Activated CD4-positive, alpha-beta memory T cell treated with anti-CD3 and anti-CD28 coated beads, Interleukin-2, amount 10 ng/mL, durations not matched to agents 7 days and 5 days (primary cell): ENCODE measurements at places on chromosomes 3 and 15. TPM values are rescaled to one million over a fixed set of nuclear protein-coding genes. Genes with fewer than 3 reads are reported as not detected.

Gene TJP1
- not detected for total RNA-seq

Gene SGO1
- 38.3 TPM for total RNA-seq

Gene AP3B2
- total RNA-seq = not detected

Gene CALML4
- 12.9 TPM for total RNA-seq

Gene BCHE
- not detected for total RNA-seq

Gene ARGFX
- total RNA-seq = not detected

Gene MRPS11
- 50.3 TPM for total RNA-seq

DNA sequence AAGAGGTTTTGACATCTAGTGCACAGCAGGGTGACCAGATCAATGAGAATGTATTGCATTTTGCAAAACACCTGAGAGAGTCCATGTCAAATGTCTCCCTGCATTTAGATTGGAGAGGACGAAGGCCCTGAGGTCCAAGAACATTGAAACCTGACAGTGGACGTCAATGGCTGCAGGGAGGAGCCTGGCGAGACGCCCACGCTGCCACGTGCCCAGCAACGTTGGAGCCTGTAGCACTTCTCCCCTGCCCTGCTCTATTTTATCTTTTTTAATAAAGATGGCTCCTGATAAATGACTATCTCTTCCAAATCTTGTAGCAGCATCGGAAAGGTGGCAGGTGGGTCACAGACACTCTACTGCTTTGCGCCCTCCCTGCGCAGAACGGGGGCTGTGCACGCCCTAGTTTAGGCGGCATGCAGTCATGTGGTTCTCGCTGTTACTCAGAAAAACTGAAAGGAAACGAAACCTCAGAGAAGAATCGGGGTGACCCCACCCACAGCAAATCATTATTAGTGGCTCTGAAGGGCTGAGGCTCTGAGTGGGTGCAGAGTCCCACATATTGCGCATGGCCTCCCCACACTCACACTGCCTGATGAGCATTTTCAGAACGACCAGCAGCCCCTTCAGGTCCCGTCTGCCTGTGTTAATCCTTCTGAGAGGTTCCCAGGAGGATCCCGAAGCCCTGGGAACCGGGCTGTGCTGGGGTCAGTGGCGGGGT, 62.5 kb upstream of the TAMM41 start:
- peak overlapping the region; percentile 14 for H3K27ac ChIP-seq
- no peak overlapping the region for H3K4me3 ChIP-seq
- no peaks in the 10 kb centered on the region for H3K27me3 ChIP-seq
- H3K4me1 ChIP-seq = peaks cover 19% of the 10 kb centered on the region
- no peaks in the 10 kb centered on the region for H3K36me3 ChIP-seq

DNA sequence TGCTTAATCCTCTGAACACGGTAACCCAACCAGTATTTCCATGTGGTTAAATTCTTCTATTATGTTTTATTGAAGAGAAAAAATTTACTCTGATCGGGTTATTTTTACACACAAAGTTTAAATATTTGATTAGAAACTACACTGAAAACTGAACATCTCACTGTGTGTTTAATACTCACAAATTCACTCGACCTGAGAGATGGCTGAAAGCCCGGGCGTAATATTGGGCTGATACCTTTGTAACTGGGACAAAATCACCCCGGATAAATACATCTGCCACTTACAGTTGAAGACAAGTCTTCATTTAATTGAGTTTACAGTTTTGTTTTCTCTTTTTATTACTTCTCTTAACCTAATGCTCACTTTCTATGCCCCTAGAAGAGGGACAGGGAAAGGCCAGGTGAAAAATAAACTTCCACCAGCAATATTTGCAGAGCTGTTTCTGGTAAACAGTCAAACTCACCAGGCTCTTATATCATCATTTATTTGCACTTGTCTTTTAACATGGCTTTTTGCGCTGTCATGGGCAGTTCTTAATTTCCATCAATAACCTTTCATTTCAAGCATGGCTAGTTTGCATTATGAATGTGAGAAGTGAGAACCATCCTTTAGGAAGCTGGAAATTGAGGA, 145.6 kb upstream of the TMCO5A start:
- no peaks in the 10 kb centered on the region for H3K36me3 ChIP-seq
- no peaks in the 10 kb centered on the region for H3K4me1 ChIP-seq
- DNase-seq = no peak
- no peak overlapping the region for H3K4me3 ChIP-seq
- H3K27ac ChIP-seq = no peak overlapping the region
- H3K27me3 ChIP-seq = no peaks in the 10 kb centered on the region

DNA sequence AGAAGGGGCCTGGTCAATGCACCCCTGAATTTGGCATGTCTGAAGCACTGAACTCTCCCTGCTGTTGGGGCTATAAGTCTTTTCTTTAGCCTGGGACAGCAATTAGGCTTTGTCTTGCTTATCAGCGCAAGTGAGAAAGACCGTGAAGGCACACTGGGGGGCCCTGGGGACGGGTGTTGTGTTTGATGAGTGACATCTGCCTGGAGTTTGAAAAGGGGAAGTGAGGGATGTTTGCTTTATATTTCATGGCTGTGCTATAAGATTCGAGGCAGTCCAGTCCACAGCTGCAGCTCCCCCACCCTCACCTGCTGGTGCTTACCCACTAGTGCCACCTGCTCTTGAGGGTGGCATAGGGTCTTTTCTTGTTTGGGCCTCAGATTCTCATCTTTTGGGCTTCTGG, 44.8 kb downstream of the CEMIP start:
- no peak for DNase-seq
- no peak overlapping the region for H3K27ac ChIP-seq
- H3K36me3 ChIP-seq = no peaks in the 10 kb centered on the region
- no peaks in the 10 kb centered on the region for H3K4me1 ChIP-seq
- H3K27me3 ChIP-seq = peaks cover 7% of the 10 kb centered on the region

DNA sequence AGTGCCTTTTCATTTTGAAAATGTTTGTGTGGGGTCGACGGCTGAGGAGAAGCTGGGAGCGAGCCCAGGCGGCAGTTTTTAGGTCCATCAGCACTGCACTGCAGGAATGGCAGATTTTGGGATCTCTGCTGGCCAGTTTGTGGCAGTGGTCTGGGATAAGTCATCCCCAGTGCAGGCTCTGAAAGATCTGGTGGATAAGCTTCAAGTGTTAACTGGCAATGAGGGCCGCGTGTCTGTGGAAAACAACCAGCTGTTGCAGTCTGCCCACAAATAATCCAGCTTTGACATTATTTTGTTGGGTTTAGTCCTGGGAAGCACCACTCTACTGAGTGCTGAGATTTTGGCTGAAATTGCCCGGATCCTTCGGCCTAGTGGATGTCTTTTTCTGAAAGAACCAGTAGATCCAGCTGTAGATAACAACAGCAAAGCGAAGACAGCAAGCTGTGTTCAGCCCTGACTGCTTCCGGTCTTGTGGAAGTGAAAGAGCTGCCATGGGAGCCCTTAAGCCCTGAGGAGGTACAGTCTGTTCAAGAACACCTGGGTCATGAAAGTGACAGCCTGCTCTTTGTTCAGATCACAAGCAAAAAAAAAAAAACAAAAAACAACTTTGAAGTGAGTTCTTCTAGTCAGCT, 13.1 kb upstream of the ANP32A start:
- no peak for DNase-seq
- peaks cover 18% of the 10 kb centered on the region for H3K4me1 ChIP-seq
- H3K36me3 ChIP-seq = peaks cover 9% of the 10 kb centered on the region
- no peak overlapping the region for H3K27ac ChIP-seq

DNA sequence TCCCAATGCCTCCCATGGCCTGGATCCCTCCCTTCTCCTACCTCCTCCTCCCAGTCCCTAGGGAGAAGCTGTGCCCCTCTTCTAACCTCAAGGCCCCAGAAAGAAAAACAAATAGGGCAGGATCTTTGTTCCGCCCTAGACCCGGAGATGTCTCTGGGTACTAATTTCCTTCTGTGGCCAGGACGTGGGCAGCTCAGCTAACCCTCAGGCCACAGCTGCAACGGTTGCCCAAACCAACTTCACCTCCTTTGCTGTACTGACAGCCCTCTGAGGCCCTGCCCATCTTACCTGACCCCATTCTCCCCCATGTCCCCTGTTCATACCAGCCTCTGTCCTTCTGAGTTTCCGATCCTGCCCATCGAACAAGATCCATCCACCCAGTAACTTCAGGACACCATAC, 70.7 kb downstream of the SRGAP3 start:
- peak overlapping the region; percentile 66 for H3K27ac ChIP-seq
- H3K36me3 ChIP-seq = peaks cover 3% of the 10 kb centered on the region
- H3K4me1 ChIP-seq = peaks cover 43% of the 10 kb centered on the region
- no peak overlapping the region for H3K4me3 ChIP-seq
- peaks cover 2% of the 10 kb centered on the region for H3K27me3 ChIP-seq

GRCh38 chr15:29070471-29071231, 184.9 kb downstream of the APBA2 start:
- no peaks in the 10 kb centered on the region for H3K4me1 ChIP-seq
- H3K4me3 ChIP-seq = no peak overlapping the region
- H3K27me3 ChIP-seq = no peaks in the 10 kb centered on the region

DNA sequence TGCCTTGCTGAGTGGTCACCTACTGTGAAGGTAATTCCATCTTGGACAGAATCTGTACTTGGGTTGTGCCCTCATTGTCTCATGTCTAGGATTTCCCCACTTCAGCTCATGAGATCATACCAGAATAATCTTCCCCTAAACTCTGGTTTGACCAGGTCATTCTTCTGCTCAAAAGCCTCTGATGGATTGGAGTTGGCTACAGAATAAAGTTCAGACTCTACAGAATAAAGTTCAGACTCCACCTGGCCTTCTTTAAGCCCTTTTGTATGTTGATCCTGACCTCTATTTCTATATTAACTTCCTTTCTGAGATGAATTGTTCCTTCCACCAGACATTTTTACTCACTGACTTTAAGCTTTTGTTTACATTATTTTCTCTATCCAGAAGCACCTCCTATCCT, 6.4 kb upstream of the GLCE start:
- no peaks in the 10 kb centered on the region for H3K4me1 ChIP-seq
- no peaks in the 10 kb centered on the region for H3K36me3 ChIP-seq
- H3K27me3 ChIP-seq = peaks cover 54% of the 10 kb centered on the region
- H3K4me3 ChIP-seq = no peak overlapping the region
- no peak for DNase-seq
- H3K27ac ChIP-seq = no peak overlapping the region

GRCh38 chr3:195201295-195201694, 69.7 kb downstream of the XXYLT1 start:
- no peaks in the 10 kb centered on the region for H3K36me3 ChIP-seq
- no peak overlapping the region for H3K4me3 ChIP-seq
- no peaks in the 10 kb centered on the region for H3K27me3 ChIP-seq
- DNase-seq = no peak
- peaks cover 3% of the 10 kb centered on the region for H3K4me1 ChIP-seq
- H3K27ac ChIP-seq = no peak overlapping the region

GRCh38 chr3:138681463-138682220, 73.1 kb downstream of the FAIM start:
- DNase-seq = no peak
- H3K36me3 ChIP-seq = peaks cover 11% of the 10 kb centered on the region
- H3K4me3 ChIP-seq = no peak overlapping the region
- no peak overlapping the region for H3K27ac ChIP-seq
- peaks cover 2% of the 10 kb centered on the region for H3K4me1 ChIP-seq

- H3K27ac ChIP-seq = no peak overlapping the region
- DNase-seq = no peak
- H3K27me3 ChIP-seq = peaks cover 7% of the 10 kb centered on the region
- no peaks in the 10 kb centered on the region for H3K4me1 ChIP-seq
- H3K4me3 ChIP-seq = no peak overlapping the region
These were observed 127.4 kb upstream of the HACD2 start for GRCh38 chr3:123712077-123712860.

GRCh38 chr3:97932387-97932801, 39.8 kb downstream of the RIOX2 start:
- no peak for DNase-seq
- no peak overlapping the region for H3K4me3 ChIP-seq
- no peaks in the 10 kb centered on the region for H3K27me3 ChIP-seq
- H3K4me1 ChIP-seq = peaks cover 1% of the 10 kb centered on the region
- no peak overlapping the region for H3K27ac ChIP-seq
